CD4-positive, CD25-positive, alpha-beta regulatory T cell (primary cell): ENCODE measurements at places on chromosomes 5 and 9. TPM values are rescaled to one million over a fixed set of nuclear protein-coding genes. Genes with fewer than 3 reads are reported as not detected.

The SLC6A19 gene
- total RNA-seq: not detected

The GLRA1 gene
- total RNA-seq: not detected

The EXOSC3 gene
- total RNA-seq: 38.2 TPM

The C5orf58 gene
- total RNA-seq: not detected

The GFI1B gene
- total RNA-seq: 3.3 TPM

The SLC4A9 gene
- not detected for total RNA-seq

The TSLP gene
- total RNA-seq: not detected

The SLCO4C1 gene
- total RNA-seq: not detected

The MCTP1 gene
- 2.9 TPM for total RNA-seq

The DOK3 gene
- total RNA-seq: 1.5 TPM

The PCDHB10 gene
- total RNA-seq: not detected

The CTSV gene
- total RNA-seq: 0.17 TPM

The PRUNE2 gene
- not detected for total RNA-seq

The ARID3C gene
- total RNA-seq: not detected

The MEF2C gene
- 1.6 TPM for total RNA-seq

The TMEM174 gene
- total RNA-seq: not detected

The SQSTM1 gene
- total RNA-seq: 615 TPM
